ENCODE measurements at places on chromosomes 6 and 20.
A peak's percentile ranks its signal among the peaks of the same experiment; 100 is the strongest.

DNA sequence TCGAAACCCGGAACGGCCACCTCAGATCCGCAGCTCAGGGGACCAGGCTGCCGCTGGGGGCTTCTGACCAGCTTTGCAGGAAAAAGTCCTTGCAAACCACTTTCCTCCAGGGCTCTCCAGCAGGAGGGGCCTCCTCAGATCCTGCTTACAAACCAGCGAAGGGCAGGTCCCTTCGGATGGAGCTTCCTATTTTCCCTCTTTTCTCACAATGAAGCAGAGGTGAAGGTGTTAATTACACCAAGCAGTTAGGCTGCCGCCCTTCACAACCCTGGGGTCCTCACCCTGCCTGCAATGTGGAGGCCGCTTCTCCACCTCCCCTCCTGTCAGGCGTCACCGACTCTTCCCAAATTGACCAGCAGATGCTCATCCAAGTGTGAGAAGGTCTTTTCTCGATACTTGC lies 5.7 kb downstream of the ARHGAP40 start:
- no peak for DNase-seq

- DNase-seq = peak; percentile 87
Measured at GRCh38 chr20:62063981-62064769, 1.5 kb downstream of the TAF4 start.

- DNase-seq = no peak
Measured at GRCh38 chr6:54802775-54803634, 43.6 kb upstream of the FAM83B start.

DNA sequence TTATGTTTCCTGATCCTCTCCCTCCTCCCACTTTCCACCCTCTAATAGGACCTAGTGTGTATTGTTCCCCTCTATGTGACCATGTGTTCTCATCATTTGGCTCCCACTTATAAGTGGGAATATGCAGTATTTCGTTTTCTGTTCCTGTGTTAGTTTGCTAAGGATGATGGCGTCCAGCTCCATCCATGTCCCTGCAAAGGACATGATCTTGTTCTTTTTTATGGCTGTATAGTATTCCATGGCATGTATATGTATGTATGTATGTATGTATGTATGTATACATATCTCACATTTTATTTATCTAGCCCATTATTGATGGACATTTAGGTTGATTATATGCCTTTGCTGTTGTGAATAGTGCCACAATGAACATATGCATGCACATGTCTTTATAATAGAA lies 188.7 kb downstream of the RFPL4B start:
- no peak for DNase-seq

DNA sequence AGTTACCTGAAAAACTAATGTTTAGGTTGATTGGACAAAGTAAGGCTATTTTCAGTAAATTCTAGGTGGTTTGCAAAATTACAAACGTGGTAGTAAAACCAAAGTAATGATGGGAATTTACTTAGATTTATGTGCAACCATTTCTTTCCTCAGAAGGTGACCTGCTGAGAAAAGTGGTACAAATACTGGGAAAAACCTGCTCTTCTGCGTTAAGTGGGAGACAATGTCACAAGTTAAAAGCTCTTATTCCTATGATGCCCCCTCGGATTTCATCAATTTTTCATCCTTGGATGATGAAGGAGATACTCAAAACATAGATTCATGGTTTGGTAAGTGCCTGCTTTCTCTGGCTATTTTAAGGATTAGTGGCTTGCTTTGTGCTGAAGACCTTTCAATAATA lies 18.2 kb downstream of the TPX2 start:
- no peak for DNase-seq

DNA sequence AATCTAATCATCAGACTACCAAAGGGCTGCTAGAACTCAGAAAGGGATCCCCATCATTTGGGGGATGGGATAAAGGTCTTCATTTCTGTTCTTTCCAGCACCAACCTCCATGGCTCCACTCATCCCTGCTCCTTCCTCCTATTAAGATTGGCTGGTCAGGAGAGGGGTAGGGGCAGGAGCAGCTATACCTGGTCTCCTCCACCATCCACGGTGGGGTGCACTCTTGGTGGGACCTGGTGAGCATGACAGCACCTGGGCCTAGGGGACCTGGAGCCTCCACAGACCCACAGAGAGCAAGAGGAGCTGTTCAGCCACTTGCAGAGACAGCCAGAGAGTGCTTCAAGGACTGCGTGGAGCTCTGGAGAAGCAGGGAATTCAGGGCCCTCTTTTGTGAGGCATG lies 6.1 kb upstream of the ULBP2 start:
- no peak for DNase-seq

Data from upper lobe of left lung (tissue), 6 donors.